ENCODE measurements at places on chromosomes 6 and 20.

DNA sequence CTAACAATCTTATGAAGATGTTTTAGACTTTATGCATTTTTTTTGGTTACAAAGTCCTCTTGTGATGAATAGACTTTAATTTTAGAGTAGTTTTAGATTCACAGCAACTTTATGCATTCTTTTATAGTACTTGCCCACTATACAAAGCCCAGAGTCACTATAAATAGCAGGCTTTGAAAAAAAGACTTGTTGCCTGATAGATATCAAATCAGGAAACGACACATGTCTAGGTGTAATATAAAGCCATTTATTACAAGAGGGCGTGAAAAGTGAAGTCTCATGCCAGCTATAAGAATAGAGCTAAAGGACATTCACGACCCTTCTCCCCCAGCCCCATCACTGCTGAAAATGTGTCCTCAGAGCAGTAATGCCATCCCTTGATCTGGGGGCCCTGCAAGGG is 78.0 kb upstream of the MRPS10 start:
- no peak for DNase-seq

DNA sequence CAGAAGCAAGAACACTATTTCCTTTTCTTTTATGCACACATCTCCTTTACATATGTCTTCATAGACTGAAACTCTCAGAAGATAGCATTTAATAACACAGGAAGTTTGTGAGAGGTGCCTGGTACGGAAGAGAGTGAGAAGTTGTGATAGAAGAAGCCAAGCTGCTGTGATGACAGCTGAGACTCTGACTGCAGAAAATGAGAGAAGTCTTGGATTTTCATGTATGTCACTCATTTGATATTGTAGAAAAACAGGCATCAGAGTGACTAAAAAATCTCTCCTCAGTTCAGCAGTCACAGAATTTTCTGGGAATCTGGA is 154.9 kb upstream of the BMP2 start:
- no peak for DNase-seq

- DNase-seq: no peak
These were observed 643.6 kb upstream of the CHD6 start for GRCh38 chr20:42261766-42262270.

- DNase-seq: no peak
These were observed 68.8 kb downstream of the FGD2 start for GRCh38 chr6:37074053-37074827.

DNA sequence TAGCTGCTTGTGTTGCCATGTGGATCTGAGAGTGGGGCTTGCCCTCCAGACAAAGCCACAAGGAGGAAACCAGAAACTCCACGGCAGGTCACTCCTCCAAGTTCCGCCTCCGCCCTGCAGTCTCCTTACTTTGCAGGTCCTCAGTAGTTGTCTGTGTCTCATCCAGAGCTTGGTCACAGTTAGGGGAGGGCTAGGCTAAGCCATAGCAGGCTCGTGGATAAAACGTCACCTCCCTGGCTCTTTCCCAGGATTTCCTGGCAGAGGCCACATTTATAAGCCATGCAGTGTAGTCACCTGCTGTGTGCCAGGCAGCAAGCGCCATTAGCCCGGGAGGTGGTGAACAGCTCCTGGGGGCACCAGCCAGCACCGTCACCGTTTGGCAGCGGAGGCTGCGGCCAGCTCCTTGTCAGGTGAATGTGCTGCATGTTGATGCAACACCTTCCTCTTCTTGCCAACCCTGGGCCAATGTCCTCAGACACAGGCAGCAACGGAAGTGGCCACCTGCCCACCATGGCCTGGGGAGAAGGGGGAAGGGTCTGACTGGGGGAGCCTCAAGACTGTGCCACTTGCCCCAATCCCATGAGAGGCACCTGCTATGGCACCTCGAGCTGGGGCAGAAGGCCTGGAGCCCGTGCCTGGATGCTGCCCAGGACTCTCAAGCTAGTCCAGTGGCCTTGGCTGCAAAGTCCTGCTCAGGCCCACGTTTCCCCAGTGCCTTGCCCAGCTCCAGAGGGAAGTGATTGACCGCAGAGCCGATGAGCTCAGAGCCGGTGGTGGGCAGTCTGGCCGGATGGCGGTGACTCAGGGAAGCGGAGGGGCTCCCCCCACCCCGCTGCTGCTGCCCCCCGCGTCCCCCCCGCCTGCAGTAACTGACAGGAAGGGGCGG is 39.0 kb upstream of the SLCO4A1 start:
- DNase-seq: peak; percentile 72

- DNase-seq: no peak
These were observed 10.9 kb downstream of the HIVEP1 start for GRCh38 chr6:12022953-12023388.

GRCh38 chr6:83185096-83185495 is 8.0 kb downstream of the PGM3 start:
- DNase-seq: no peak

GRCh38 chr6:24080711-24081110 is 45.3 kb upstream of the NRSN1 start:
- no peak for DNase-seq

GRCh38 chr20:63842258-63842657 is 11.2 kb upstream of the ZBTB46 start:
- no peak for DNase-seq

GRCh38 chr20:4813076-4813862 is 91.6 kb downstream of the PRND start:
- DNase-seq: peak; percentile 73

GRCh38 chr6:142284419-142284818 is 17.4 kb upstream of the ADGRG6 start:
- DNase-seq: no peak

- no peak for DNase-seq
These were observed 128.9 kb downstream of the ADAT2 start for GRCh38 chr6:143321491-143322086.

GRCh38 chr6:53263917-53264316 is 84.8 kb downstream of the ELOVL5 start:
- no peak for DNase-seq

DNA sequence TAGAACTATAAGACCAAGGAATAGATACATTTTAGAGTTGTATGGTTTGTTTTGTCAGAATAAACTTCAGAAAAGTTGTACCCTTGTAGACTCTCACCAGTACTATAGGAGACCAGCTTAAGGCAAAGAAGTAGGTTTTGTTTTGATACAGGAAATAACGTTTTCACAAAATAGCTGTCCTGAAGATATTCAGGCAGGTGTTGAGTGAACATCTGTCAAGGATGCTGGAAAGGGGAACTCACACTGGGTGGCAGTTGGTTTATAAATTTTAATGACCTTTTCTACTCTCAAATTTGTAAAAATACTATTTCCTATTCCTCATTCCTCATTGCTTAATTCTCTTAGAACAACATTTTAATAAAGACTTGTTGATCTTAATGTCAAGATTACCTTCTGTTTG is 174.0 kb upstream of the MAN1A1 start:
- DNase-seq: no peak

DNA sequence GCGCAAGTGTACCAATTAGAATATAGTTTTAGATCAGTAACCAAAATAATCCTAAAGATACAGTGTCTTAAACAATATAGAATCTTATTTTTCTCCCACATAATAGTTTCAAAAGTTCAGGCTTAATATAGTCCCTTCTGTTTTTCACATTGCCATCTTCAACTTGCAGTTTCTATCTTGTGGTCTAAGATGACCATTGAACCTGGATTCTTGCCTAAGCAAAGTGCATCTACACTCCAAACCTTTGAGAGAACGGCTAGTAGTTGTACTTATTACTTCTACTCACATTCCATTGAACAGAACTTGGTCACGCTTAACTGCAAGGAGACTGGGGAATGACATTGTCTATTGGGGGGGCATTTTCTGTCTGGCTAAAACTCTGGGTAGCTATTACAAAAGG is 373.0 kb downstream of the LMBRD1 start:
- no peak for DNase-seq

GRCh38 chr6:74357321-74357720 is 661.3 kb downstream of the CD109 start:
- no peak for DNase-seq

DNA sequence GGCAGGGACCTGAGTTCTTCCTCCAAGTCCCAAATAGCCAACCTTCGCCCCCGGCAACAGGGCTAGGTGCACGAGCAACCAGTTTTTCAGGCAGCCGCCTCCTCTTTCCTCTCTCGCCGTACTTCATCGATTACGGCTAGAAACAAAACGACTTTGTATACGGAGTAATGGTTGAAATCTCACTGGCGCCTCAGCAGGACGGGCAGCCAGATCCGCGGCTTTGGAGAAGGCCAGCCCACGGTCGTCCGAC is 333 bp upstream of the SMIM13 start:
- no peak for DNase-seq

All from GM13977 (cell line).